ENCODE measurements at places on chromosomes 1 and 21. TPM values are rescaled to one million over a fixed set of nuclear protein-coding genes. Genes with fewer than 3 reads are reported as not detected.

DNA sequence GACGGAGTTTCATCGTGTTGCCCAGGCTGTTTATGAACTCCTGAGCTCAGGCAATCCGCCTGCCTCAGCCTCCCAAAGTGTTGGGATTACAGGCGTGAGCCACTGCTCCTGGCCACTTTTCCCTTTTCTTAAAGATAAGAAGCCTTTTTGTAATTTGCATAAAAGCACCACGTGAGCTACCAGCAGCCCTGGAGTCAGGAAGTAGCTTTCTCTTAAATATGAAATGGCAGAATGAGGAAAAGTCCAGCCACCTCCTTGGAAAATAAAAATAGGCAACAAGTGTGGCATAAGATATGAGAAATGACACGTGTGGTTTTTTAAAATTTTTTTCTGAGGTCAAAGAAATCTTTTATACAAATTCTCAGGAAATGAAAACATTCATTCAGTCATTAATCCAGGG, 259.7 kb downstream of the DYRK1A start:
- no peak overlapping the region for H3K27ac ChIP-seq
- no peak for DNase-seq
- no peak overlapping the region for H3K4me3 ChIP-seq
- H3K36me3 ChIP-seq, result no peaks in the 10 kb centered on the region

DNA sequence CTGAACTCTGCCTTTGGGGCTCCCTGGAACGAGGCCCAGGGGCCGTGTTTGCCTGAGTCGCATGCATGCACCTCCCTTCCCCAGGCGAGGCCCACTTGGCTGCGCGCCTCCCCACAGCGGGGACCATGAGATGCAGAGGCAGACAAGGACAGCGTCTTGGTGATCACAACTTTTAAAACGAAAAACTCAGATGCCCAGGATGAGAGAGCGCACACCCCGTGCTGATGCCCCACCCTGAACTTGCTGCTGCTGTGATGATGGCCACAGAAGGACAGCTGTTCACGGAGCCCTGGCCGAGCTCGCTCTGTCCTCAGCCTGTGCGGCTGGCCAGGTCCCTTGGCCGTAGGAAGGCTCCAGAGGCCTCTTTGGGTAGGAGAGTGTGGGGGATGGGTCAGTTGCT, 11.4 kb upstream of the PRMT2 start:
- no peaks in the 10 kb centered on the region for H3K4me1 ChIP-seq
- H3K27ac ChIP-seq, result no peak overlapping the region
- no peak overlapping the region for H3K4me3 ChIP-seq
- no peak for DNase-seq
- no peaks in the 10 kb centered on the region for H3K36me3 ChIP-seq

Gene DIO1
- not detected for total RNA-seq

GRCh38 chr1:53501065-53502005, 42.1 kb downstream of the DMRTB1 start:
- peaks cover 14% of the 10 kb centered on the region for H3K4me1 ChIP-seq
- no peaks in the 10 kb centered on the region for H3K27me3 ChIP-seq
- H3K36me3 ChIP-seq, result no peaks in the 10 kb centered on the region
- H3K4me3 ChIP-seq, result no peak overlapping the region
- no peak overlapping the region for H3K27ac ChIP-seq

DNA sequence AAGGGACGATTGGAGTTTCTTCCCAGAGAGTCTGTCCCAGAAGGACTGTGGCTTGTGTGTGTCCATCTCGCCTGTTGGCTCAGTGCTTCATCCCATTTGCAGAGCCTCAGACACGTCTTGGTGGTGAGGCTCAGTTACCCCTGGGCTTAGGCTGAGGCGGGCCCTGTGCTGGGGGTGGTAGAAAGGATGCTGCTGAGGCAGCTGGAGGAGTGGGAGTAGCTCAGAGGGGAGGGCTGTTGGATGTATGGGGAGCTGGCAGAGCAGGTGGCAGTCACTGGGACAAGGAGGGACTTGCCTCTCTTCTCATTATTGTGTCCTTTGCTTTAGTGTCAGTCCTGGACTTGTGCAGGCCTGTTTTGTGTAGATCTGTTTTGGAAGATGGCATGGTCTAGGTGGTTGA, 7.3 kb upstream of the MIIP start:
- peaks cover 43% of the 10 kb centered on the region for H3K36me3 ChIP-seq
- no peak overlapping the region for H3K4me3 ChIP-seq
- no peak for DNase-seq
- H3K4me1 ChIP-seq, result peaks cover 8% of the 10 kb centered on the region
- no peak overlapping the region for H3K27ac ChIP-seq
- H3K27me3 ChIP-seq, result no peaks in the 10 kb centered on the region

DNA sequence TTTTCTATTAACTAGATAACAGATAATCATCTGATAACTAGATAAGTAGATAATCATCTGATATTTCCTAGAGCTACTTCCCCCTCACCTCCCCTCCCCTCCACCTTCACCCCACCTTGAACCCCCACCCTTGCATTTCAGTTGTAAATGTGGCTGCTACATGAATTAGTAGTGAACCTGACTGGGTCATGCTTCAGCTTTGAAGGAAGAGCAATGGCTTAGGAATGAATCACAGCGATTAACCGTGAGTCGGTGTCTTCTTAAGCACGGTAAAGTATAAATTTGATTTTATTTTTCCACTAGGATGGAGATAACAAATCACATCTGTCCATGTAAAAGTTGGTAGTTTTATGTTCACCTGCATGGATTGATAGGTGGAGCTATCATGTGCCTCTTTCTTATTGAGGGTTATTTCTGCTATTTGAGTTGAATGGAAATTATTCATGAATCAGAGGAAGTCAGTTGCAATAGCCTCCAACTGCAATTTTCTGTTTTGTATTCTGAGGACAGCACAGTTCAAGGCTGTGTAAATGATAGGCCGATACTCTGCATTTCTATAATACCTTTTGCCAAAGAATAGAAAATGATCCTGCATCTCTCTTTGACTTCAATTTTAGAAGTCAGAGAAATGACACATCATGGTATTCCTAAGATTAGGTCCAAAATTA, 235.0 kb downstream of the PTGER3 start:
- no peaks in the 10 kb centered on the region for H3K36me3 ChIP-seq
- H3K4me1 ChIP-seq, result no peaks in the 10 kb centered on the region
- no peak overlapping the region for H3K4me3 ChIP-seq
- DNase-seq, result no peak
- no peak overlapping the region for H3K27ac ChIP-seq
- no peaks in the 10 kb centered on the region for H3K27me3 ChIP-seq

DNA sequence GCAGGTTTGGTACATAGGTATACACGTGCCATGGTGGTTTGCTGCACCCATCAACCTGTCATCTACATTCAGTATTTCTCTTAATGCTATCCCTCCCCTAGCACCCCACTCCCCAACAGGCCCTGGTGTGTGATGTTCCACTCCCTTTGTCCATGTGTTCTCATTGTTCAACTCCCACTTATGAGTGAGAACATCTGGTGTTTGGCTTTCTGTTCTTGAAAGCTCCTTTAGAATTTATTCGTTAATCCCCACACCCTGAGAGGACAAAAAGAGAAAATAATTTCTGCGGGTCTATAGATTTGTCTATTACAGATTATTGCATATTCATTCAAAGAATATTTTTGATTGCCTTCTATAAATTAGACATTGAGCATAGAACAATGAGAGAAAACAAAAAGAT, 455.5 kb downstream of the PLPP3 start:
- no peaks in the 10 kb centered on the region for H3K27me3 ChIP-seq
- DNase-seq, result no peak
- H3K4me3 ChIP-seq, result no peak overlapping the region
- no peaks in the 10 kb centered on the region for H3K36me3 ChIP-seq
- no peak overlapping the region for H3K27ac ChIP-seq

- no peaks in the 10 kb centered on the region for H3K27me3 ChIP-seq
- no peak for DNase-seq
- no peaks in the 10 kb centered on the region for H3K36me3 ChIP-seq
- no peak overlapping the region for H3K4me3 ChIP-seq
Measured at GRCh38 chr1:231936983-231937775, 310.6 kb downstream of the DISC1 start.

GRCh38 chr1:155010211-155010918, 7.8 kb downstream of the ZBTB7B start:
- DNase-seq, result no peak
- H3K4me3 ChIP-seq, result peak overlapping the region; percentile 42
- peaks cover 12% of the 10 kb centered on the region for H3K36me3 ChIP-seq
- H3K27ac ChIP-seq, result peak overlapping the region; percentile 99
- H3K27me3 ChIP-seq, result no peaks in the 10 kb centered on the region
- peaks cover 90% of the 10 kb centered on the region for H3K4me1 ChIP-seq

DNA sequence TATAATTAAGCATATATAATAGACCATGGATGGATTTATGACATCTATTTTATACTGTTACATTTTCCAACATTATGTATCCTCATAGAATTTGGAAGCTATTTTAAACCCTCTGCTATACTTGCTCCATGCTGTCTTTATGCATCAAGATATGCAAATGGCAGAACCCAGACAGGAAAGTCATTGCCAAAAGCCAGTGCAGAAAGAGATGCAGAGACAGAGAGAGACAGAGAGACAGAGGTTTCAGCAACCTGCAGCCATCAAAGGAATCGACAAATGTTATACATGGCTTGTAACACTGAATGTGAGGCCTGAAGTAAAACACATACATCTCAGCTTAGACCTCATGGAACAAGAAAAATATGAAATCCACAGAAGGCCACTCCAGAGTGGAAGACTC, 7.5 kb upstream of the PTPRC start:
- no peaks in the 10 kb centered on the region for H3K36me3 ChIP-seq
- no peaks in the 10 kb centered on the region for H3K4me1 ChIP-seq
- H3K27ac ChIP-seq, result no peak overlapping the region
- H3K4me3 ChIP-seq, result no peak overlapping the region
- no peak for DNase-seq

Gene TNFAIP8L2
- 7.6 TPM for total RNA-seq

DNA sequence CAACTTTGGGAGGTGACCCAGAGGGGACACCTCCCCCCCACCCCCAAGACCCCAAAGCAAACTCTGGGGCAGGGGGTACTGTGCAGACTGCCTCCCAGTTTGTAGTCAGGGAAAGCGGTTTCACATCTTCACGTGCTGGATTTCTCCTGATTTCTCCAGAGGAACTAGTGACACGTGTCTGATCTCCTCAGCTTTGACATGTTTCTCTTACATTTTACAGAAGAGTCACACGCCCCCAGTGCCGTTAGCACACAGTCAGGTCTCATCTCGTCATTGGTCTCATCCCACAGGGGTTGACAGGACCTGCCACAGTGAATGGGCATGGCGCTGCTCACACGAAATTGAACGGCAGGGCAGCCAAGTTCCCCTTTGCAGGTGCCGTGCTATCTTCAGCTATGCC, 11.8 kb downstream of the PDPN start:
- H3K4me3 ChIP-seq, result no peak overlapping the region
- peak overlapping the region; percentile 55 for H3K27ac ChIP-seq
- no peak for DNase-seq
- H3K36me3 ChIP-seq, result no peaks in the 10 kb centered on the region
- H3K27me3 ChIP-seq, result no peaks in the 10 kb centered on the region

Gene HEYL
- total RNA-seq, result 8.8 TPM

GRCh38 chr1:236433819-236434315, 39.8 kb downstream of the EDARADD start:
- H3K27ac ChIP-seq, result no peak overlapping the region
- H3K36me3 ChIP-seq, result no peaks in the 10 kb centered on the region
- no peak overlapping the region for H3K4me3 ChIP-seq
- no peak for DNase-seq
- H3K4me1 ChIP-seq, result no peaks in the 10 kb centered on the region

Gene LAX1
- 0.49 TPM for total RNA-seq

- DNase-seq, result no peak
- no peaks in the 10 kb centered on the region for H3K4me1 ChIP-seq
- H3K36me3 ChIP-seq, result no peaks in the 10 kb centered on the region
Measured at GRCh38 chr1:86926883-86927282, 12.4 kb downstream of the HS2ST1 start.

GRCh38 chr1:177163844-177164379, 600 bp downstream of the ASTN1 start:
- peak overlapping the region; percentile 27 for H3K4me3 ChIP-seq
- no peaks in the 10 kb centered on the region for H3K36me3 ChIP-seq
- no peak for DNase-seq

- no peak overlapping the region for H3K27ac ChIP-seq
- H3K4me1 ChIP-seq, result no peaks in the 10 kb centered on the region
- no peaks in the 10 kb centered on the region for H3K36me3 ChIP-seq
- H3K4me3 ChIP-seq, result no peak overlapping the region
- H3K27me3 ChIP-seq, result no peaks in the 10 kb centered on the region
Measured at GRCh38 chr1:7932524-7933138, 8.0 kb downstream of the TNFRSF9 start.

GRCh38 chr1:14987829-14988603, 165.5 kb upstream of the TMEM51 start:
- peak overlapping the region; percentile 75 for H3K27ac ChIP-seq
- no peaks in the 10 kb centered on the region for H3K36me3 ChIP-seq
- no peaks in the 10 kb centered on the region for H3K27me3 ChIP-seq
- no peak for DNase-seq
- H3K4me1 ChIP-seq, result peaks cover 19% of the 10 kb centered on the region

DNA sequence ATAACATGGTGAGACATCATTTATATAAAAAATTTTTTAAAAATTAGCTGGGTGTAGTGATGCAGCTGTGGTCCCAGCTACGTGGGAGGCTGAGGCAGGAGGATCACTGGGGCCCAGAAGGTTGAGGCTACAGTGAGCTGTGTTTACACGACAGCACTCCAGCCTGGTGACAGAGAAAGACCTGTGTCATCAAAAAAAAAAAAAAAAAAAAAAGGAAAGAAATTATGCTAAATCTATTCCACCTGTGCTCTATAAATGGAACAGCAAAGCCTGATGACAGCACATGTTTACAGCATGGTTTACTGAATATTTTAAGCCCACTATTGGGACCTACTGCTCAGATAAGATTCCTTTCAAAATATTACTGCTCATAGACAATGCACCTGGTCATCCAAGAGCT, 217.6 kb downstream of the PRDM2 start:
- H3K36me3 ChIP-seq, result no peaks in the 10 kb centered on the region
- DNase-seq, result no peak
- H3K27ac ChIP-seq, result no peak overlapping the region
- H3K4me1 ChIP-seq, result no peaks in the 10 kb centered on the region
- no peak overlapping the region for H3K4me3 ChIP-seq

DNA sequence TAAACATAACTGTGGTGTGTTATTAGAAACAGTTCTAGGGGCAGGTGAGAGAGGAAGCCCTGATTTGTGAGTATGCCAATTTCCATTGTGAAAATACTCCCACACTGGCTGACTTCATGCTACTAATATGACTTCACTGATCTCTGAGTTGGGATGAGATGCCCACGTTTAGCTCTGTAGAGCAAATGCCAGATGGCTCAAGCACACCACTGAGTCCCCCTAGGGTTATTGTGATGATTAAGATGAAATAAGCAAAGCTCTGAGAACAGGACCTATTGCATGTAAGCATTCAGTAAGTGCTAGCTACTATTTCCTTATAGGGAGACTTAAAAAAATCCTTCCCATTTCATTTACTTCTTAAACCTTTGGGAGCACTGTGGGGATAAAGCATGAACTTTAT, 117.6 kb downstream of the CENPF start:
- H3K4me3 ChIP-seq, result no peak overlapping the region
- H3K36me3 ChIP-seq, result no peaks in the 10 kb centered on the region
- DNase-seq, result no peak

Gene PLPP3
- total RNA-seq, result 236 TPM
